RWPE2 (cell line): ENCODE measurements at places on chromosomes 13 and 19.
A peak's percentile ranks its signal among the peaks of the same experiment; 100 is the strongest.

- peaks cover 5% of the 10 kb centered on the region for H3K4me1 ChIP-seq
- no peak overlapping the region for H3K27ac ChIP-seq
- no peaks in the 10 kb centered on the region for H3K36me3 ChIP-seq
- no peaks in the 10 kb centered on the region for H3K27me3 ChIP-seq
These were observed 129.4 kb downstream of the SHISA2 start for GRCh38 chr13:25922376-25922775.

DNA sequence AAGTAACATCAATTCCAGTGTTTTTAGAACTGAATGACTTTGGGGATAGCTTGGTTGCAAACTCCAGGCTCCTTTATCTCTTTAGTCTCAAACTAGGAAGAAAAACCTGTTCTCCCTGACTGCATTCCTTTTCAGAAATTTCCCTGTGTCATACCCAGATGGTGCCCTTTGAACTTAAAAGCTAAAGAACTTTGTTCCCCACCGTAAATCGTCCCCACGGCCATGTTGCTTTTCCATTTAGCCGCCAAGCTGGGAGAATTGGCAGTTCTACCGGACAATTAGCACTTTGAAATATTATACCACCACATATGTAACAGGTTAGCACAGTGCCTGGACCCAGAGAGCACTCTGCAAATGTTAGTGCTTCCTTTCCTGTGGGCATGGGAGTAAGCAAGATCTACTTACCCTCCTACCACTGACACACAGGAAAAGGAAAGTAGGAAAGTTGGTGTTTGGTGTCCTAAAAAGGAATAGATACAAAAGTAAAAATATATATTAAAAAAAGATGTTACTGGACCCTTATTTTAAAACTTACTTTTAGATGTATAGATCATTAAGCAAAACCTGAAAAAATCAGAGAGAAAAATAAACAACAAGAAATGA lies 191.9 kb upstream of the MIR17HG start:
- H3K27ac ChIP-seq, result no peak overlapping the region
- DNase-seq, result no peak
- no peaks in the 10 kb centered on the region for H3K36me3 ChIP-seq
- H3K4me3 ChIP-seq, result no peak overlapping the region
- no peaks in the 10 kb centered on the region for H3K4me1 ChIP-seq
- H3K27me3 ChIP-seq, result peaks cover 11% of the 10 kb centered on the region

DNA sequence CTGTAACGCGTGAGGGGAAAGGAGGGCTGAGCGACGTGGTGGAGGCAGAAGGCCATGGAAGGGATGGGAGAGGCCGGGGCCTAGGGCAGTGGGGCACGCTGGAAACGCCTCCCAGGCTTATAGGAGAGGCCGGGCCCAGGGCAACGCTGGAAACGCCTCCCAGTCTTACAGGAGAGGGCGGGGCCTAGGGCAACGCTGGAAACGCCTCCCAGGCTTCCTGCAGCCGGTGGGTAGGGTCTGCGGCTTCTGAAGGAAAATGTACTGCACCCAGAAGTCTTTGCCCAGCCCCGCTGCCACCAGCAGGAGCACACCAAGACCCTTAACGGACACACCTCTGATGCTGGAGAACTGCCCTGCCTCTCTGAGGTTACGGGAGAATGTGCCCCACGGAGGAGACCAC lies 9.1 kb downstream of the CACTIN start:
- 0 out of 2 replicates have a peak, but pooled peaks cover under 1% of the 10 kb centered on the region for H3K36me3 ChIP-seq
- DNase-seq, result peak; percentile 43
- no peak overlapping the region for H3K27ac ChIP-seq
- H3K27me3 ChIP-seq, result no peaks in the 10 kb centered on the region
- no peaks in the 10 kb centered on the region for H3K4me1 ChIP-seq

DNA sequence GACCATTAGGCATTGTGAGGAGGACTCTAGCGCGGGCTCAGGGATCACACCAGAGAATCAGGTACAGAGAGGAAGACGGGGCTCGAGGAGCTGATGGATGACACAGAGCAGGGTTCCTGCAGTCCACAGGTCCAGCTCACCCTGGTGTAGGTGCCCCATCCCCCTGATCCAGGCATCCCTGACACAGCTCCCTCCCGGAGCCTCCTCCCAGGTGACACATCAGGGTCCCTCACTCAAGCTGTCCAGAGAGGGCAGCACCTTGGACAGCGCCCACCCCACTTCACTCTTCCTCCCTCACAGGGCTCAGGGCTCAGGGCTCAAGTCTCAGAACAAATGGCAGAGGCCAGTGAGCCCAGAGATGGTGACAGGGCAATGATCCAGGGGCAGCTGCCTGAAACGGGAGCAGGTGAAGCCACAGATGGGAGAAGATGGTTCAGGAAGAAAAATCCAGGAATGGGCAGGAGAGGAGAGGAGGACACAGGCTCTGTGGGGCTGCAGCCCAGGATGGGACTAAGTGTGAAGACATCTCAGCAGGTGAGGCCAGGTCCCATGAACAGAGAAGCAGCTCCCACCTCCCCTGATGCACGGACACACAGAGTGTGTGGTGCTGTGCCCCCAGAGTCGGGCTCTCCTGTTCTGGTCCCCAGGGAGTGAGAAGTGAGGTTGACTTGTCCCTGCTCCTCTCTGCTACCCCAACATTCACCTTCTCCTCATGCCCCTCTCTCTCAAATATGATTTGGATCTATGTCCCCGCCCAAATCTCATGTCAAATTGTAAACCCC lies 2.8 kb upstream of the CEACAM5 start:
- H3K36me3 ChIP-seq, result no peaks in the 10 kb centered on the region
- no peak overlapping the region for H3K27ac ChIP-seq

- H3K27me3 ChIP-seq, result no peaks in the 10 kb centered on the region
- no peaks in the 10 kb centered on the region for H3K36me3 ChIP-seq
- H3K4me1 ChIP-seq, result no peaks in the 10 kb centered on the region
- DNase-seq, result no peak
These were observed 100.0 kb downstream of the LMO7 start for GRCh38 chr13:75736173-75736572.

- no peaks in the 10 kb centered on the region for H3K27me3 ChIP-seq
- H3K27ac ChIP-seq, result no peak overlapping the region
- H3K4me1 ChIP-seq, result no peaks in the 10 kb centered on the region
These were observed 6.5 kb downstream of the ARMC6 start for GRCh38 chr19:19039901-19040300.

DNA sequence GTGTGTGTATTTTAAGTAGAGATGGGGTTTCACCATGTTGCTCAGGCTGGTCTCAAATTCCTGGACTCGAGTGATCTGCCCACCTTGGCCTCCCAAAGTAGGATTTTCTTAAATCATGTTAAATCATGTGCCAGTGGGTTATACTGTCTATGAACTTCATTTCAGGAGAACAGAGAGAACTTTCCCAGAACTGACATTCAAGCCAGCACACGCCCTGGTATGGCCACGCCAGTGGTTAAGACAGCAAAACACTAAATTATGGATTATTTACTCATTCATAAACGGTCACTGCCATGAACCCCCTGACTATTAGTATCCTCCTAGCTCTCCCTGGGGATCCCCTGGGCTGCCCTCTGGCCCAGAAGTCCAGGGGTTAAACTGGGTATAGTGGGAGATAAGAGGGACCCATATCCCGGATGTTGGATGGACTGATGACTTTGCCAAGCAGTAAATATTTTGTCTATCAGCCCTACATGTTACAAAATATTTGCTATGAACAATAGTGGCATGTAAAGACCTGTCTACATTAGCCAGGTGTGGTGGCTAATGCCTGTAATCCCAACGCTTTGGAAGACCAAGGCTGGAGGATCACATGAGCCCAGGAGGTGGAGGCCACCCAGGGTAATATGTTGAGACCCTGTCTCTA lies 16.1 kb upstream of the STRN4 start:
- no peak overlapping the region for H3K4me3 ChIP-seq
- no peaks in the 10 kb centered on the region for H3K27me3 ChIP-seq
- H3K4me1 ChIP-seq, result peaks cover 32% of the 10 kb centered on the region
- no peak for DNase-seq
- H3K27ac ChIP-seq, result peak overlapping the region; percentile 81

DNA sequence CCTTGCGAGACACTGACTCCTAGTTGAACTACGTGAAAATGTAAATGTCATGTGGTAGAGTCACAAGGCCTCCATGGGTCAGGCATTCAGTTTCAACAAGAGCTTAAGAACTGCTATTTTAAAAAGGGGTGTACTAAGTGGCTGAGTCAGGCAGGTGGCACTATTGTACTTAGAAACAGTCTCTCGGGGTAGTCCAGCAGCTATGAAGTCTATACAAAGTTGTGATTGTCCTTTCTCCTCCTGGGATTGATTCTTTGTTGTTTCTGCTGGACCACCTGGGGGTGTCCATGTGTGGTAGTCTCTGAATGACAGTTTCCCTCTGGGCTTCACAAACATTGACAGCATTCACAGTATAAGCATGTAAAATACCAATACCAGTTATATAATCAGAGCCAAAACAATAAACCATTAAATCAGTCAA lies 33.0 kb downstream of the UGGT2 start:
- DNase-seq, result no peak
- H3K4me1 ChIP-seq, result no peaks in the 10 kb centered on the region
- H3K27me3 ChIP-seq, result no peaks in the 10 kb centered on the region
- H3K27ac ChIP-seq, result no peak overlapping the region
- peaks cover 21% of the 10 kb centered on the region for H3K36me3 ChIP-seq

DNA sequence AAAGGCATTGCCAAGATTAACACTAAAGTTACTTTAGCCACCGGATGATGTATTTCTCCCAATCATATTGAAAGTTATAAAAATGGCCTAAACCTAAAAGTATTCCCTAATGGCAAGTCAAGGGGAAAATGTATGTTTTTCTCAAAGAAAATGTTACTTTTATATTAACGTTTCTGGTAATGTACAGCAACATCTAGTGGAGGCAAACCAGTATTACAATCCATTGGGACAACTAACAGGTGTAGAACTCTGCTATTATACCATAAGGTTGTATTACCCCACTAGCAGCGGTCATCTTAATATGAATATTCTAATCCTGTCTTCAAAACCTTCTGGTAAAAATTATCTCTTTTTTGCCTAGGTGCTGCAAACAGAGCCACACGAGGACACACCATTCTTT lies 69.2 kb downstream of the ZNF100 start:
- no peak for DNase-seq
- no peak overlapping the region for H3K27ac ChIP-seq
- no peaks in the 10 kb centered on the region for H3K36me3 ChIP-seq
- no peaks in the 10 kb centered on the region for H3K4me1 ChIP-seq
- no peak overlapping the region for H3K4me3 ChIP-seq

DNA sequence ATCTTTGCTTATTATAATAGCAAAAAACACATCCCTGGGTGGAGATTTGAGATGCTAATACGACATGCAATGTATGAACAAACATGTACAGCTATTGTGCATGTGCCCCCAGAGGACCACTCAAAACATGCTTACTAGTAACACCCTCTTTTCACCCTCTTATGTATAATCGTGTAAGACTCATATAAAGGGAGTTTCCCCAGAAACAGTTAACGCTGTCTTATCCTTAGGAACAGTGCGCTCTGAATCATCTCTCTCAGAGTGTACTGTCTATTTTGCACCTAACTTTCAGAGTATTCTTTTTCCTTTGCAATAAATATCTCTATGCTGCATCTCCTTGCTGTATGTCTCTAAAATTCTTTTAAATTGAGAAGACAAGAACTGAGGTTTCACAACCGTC lies 2604.0 kb downstream of the PCDH9 start:
- H3K4me1 ChIP-seq, result no peaks in the 10 kb centered on the region
- no peak overlapping the region for H3K4me3 ChIP-seq
- no peak for DNase-seq
- no peaks in the 10 kb centered on the region for H3K27me3 ChIP-seq

GRCh38 chr13:69108486-69108885 lies 999.1 kb upstream of the ATXN8OS start:
- no peaks in the 10 kb centered on the region for H3K4me1 ChIP-seq
- no peak overlapping the region for H3K4me3 ChIP-seq
- H3K36me3 ChIP-seq, result no peaks in the 10 kb centered on the region

DNA sequence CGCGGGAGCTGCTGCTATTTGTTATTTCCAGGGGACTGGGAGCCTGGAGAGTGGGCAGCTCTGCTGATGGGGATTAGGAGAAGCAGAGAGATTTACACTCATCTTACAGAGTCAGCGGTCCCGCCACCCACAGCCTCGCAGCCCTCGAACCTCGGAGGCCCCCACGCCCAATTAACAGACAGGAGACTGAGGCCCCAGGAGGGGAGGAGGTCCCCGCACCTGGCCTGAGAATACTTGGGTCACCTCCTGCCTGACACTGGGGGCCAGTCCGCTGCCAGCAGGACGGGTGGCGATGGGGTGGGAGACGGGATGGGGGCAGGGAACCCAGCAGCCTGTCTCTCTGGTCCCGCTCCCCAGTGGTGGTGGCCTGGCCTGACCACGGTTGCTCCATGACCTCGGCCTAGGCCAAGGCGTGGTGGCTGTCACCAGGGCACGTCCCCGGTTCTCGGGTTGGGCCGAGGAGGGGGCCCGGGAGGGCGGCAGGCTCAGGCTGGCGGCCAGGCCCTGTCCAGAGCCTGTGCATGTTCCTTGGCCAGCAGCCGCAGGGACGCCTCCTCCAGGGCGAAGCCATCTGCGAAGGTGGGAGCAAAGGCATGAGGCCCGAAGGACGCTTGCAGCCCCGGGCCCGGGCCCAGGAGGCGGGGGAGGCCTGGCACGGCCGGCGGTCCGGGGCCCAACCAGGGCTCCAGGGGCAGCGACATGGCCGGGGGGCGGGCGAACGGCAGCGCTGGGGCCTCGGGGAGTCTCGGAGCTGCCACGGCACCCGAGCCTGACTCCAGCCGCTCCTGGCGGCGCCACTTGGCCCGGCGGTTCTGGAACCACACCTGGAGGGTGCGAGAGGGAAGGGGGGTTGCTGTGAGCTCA lies 1.7 kb downstream of the RAX2 start:
- no peak overlapping the region for H3K27ac ChIP-seq
- no peak for DNase-seq

- H3K4me3 ChIP-seq, result no peak overlapping the region
- DNase-seq, result no peak
- H3K27ac ChIP-seq, result no peak overlapping the region
These were observed 18.1 kb downstream of the DNAJC15 start for GRCh38 chr13:43041369-43041921.

- H3K4me1 ChIP-seq, result peaks cover 7% of the 10 kb centered on the region
- no peak for DNase-seq
- no peaks in the 10 kb centered on the region for H3K36me3 ChIP-seq
- H3K27me3 ChIP-seq, result no peaks in the 10 kb centered on the region
- H3K27ac ChIP-seq, result no peak overlapping the region
- no peak overlapping the region for H3K4me3 ChIP-seq
These were observed 322.5 kb upstream of the ZNF507 start for GRCh38 chr19:32022731-32023563.

DNA sequence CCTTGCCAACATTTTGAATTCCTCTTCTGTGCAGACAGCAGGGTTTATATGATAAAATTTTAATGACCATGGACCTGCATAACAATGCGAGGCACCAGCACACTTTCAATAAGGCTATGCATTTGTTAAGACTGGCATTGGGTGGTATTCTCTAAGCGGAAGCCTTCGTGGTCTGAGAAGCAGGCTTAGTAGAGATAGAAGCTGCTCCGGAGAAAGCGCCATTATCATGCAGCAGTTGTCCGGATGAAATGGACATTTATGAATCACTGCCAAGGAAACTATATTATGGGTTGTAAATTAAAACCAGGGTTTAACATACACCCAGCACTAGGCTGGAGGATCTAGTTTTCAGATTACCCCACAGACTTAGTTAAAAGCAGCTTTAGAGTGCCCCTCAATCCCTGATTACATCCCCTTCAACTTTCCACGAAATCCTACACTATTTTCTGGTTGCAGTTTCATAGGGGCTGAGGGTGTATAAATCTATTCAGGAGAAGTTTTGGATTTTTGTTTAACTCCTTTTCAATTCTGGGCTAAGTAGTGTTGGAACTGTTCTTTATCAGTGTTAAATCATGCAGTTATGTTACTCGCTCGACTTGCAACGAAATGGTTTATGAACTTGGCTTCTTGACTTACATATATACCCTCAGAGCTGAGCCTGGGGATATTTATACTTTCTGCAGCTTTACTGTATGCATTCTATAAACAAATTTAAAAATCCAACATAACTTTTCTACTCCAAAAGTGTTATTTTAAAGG lies 193.3 kb downstream of the PCDH9 start:
- H3K27ac ChIP-seq, result no peak overlapping the region
- no peak for DNase-seq
- no peak overlapping the region for H3K4me3 ChIP-seq
- no peaks in the 10 kb centered on the region for H3K36me3 ChIP-seq
- no peaks in the 10 kb centered on the region for H3K4me1 ChIP-seq
